ENCODE measurements at places on chromosomes 6 and 20. TPM values are rescaled to one million over a fixed set of nuclear protein-coding genes. Genes with fewer than 3 reads are reported as not detected.

DNA sequence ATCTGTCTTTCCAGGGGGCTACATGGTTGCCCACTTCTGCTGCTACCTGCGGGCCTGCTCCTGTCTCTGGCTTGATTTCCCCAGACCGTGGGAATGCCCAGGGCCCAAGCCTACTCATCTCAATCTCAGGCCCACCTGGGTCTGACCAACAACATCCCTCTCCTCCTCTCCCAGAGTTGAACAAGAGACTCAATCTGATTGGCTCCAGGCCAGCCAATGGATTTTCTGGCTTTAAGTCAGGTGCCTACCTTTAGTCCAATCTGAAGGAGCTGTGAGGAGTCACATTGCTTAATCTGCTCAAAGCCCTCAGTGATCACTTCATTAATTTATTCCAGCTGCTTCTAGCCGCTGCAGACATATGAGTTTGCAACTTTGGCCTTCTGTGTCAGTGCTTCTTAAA is 162.4 kb upstream of the KCNG1 start:
- no peak for DNase-seq
- no peak overlapping the region for H3K27ac ChIP-seq
- H3K27me3 ChIP-seq, result no peaks in the 10 kb centered on the region
- H3K36me3 ChIP-seq, result no peaks in the 10 kb centered on the region

- no peaks in the 10 kb centered on the region for H3K36me3 ChIP-seq
- no peaks in the 10 kb centered on the region for H3K27me3 ChIP-seq
- no peak overlapping the region for H3K4me3 ChIP-seq
- no peak overlapping the region for H3K27ac ChIP-seq
- no peak for DNase-seq
These were observed 2.2 kb upstream of the OXT start for GRCh38 chr20:3068986-3069900.

GRCh38 chr20:54227241-54227640 is 19.4 kb downstream of the PFDN4 start:
- H3K36me3 ChIP-seq, result no peaks in the 10 kb centered on the region
- H3K27ac ChIP-seq, result no peak overlapping the region
- H3K27me3 ChIP-seq, result no peaks in the 10 kb centered on the region
- H3K4me1 ChIP-seq, result peaks cover 28% of the 10 kb centered on the region
- no peak for DNase-seq
- no peak overlapping the region for H3K4me3 ChIP-seq

- no peak overlapping the region for H3K4me3 ChIP-seq
- no peak for DNase-seq
- no peak overlapping the region for H3K27ac ChIP-seq
- H3K27me3 ChIP-seq, result no peaks in the 10 kb centered on the region
- no peaks in the 10 kb centered on the region for H3K4me1 ChIP-seq
- H3K36me3 ChIP-seq, result no peaks in the 10 kb centered on the region
These were observed 46.8 kb downstream of the KIAA0319 start for GRCh38 chr6:24599179-24599578.

- no peaks in the 10 kb centered on the region for H3K36me3 ChIP-seq
- no peaks in the 10 kb centered on the region for H3K27me3 ChIP-seq
- no peak for DNase-seq
These were observed 52.7 kb downstream of the EBF4 start for GRCh38 chr20:2745060-2745910.

DNA sequence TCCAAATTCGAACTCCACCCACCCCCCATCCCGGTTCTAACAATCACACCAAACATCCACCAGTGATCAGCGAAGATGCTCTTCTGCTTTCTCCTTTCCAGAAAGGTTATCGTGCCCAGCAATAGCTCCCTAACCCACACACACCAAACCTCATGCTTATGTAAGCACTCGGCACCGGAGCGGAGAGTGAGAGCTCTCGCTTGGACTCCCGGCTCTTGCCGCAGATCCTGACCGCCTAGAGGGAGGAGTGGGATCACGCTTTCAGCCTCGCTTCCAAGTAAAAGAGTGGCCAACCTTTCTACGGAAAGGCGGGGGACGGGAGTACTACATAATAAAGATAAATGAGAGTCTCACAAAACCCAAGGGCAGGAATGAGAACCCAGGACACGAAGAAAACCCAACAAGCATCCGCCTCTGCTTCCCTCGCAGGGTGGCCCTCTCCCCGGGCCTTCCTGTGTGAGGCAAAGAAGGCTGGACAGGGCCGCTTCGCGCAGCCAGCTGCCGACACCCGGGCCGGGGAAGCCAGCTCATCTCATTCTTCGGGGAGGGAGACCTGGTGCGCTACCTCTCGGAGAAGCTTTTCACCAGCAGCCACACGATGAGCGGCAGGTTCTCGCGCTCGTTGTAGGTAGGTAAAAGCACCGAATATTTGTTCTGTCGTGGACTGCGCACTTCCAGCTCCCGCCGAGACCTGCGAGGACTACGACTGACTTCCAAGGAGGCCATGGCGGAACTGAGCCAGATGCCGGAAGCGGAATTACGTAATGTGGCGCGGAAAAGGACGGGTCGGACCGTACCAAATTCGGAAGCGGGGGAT is at the start of gene DPM1:
DPM1 (minus strand) TSS at position 735 of the 817 bp plus-strand sequence; CDS start at position 726, 9 bp downstream.
- peak within 1 kb of the TSS; percentile 96 for H3K27ac ChIP-seq
- peak; percentile 90 for DNase-seq
- H3K36me3 ChIP-seq, result no peaks in the 10 kb centered on the region
- H3K4me3 ChIP-seq, result peak within 1 kb of the TSS; percentile 93
- H3K27me3 ChIP-seq, result no peaks in the 10 kb centered on the region
- peaks cover 15% of the 10 kb centered on the region for H3K4me1 ChIP-seq

GRCh38 chr6:163444077-163444476 is 29.6 kb downstream of the QKI start:
- no peak overlapping the region for H3K27ac ChIP-seq
- H3K4me1 ChIP-seq, result peaks cover 3% of the 10 kb centered on the region
- H3K4me3 ChIP-seq, result no peak overlapping the region
- no peaks in the 10 kb centered on the region for H3K36me3 ChIP-seq

DNA sequence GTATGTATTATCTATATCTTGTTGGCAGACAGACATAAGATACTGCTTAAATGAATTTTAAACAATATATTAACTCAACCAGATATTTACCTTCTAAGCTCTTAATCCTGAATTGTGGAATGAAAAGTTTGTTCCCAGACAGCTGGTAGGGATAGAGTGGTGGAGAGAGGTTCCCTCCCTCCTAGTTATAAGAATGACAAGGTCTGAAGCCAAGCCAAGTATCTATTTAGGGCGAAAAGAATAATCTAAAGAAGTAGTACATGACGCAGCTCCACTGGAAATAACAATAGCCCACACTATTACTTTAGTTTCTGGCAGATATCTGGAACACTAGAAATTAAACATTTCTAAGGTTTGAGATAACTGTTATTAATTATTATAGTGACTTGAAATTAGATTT is 104.3 kb downstream of the AHI1 start:
- no peaks in the 10 kb centered on the region for H3K36me3 ChIP-seq
- no peak overlapping the region for H3K27ac ChIP-seq
- no peak for DNase-seq
- no peaks in the 10 kb centered on the region for H3K4me1 ChIP-seq
- no peaks in the 10 kb centered on the region for H3K27me3 ChIP-seq

GRCh38 chr6:131640100-131640499 is 3.0 kb downstream of the ENPP3 start:
- H3K4me3 ChIP-seq, result no peak overlapping the region
- DNase-seq, result no peak
- H3K27ac ChIP-seq, result no peak overlapping the region
- no peaks in the 10 kb centered on the region for H3K27me3 ChIP-seq

DNA sequence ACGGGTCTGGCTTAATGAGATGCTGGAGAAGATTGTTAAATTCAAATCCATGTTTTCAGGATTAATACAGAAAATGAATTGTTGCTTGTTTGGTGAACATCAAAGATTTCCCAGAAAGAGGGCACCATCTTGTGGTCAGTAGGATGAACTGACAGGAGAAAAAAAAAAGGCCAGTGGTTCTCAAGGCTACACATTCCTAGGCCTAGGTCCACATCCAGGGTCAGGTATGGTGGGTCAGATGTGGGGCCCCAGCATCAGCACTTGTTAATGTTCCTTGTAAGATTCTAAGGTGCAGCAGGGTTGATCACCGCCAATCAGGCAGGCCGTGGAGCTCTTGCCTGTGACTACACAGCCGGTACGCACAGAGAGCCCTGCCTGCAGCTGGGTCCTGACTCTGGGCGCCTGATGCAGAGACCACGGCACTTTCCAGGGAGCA is 34.0 kb upstream of the FOXO3 start:
- H3K4me3 ChIP-seq, result no peak overlapping the region
- no peaks in the 10 kb centered on the region for H3K27me3 ChIP-seq
- H3K27ac ChIP-seq, result no peak overlapping the region
- H3K4me1 ChIP-seq, result no peaks in the 10 kb centered on the region

GRCh38 chr6:78353040-78353439 is 514.3 kb upstream of the IRAK1BP1 start:
- H3K36me3 ChIP-seq, result no peaks in the 10 kb centered on the region
- H3K4me1 ChIP-seq, result no peaks in the 10 kb centered on the region
- DNase-seq, result no peak
- no peaks in the 10 kb centered on the region for H3K27me3 ChIP-seq

- peaks cover 6% of the 10 kb centered on the region for H3K36me3 ChIP-seq
- peak; percentile 72 for DNase-seq
- peak overlapping the region; percentile 90 for H3K27ac ChIP-seq
- no peak overlapping the region for H3K4me3 ChIP-seq
These were observed 1.9 kb downstream of the SNX5 start for GRCh38 chr20:17966432-17967310.

DNA sequence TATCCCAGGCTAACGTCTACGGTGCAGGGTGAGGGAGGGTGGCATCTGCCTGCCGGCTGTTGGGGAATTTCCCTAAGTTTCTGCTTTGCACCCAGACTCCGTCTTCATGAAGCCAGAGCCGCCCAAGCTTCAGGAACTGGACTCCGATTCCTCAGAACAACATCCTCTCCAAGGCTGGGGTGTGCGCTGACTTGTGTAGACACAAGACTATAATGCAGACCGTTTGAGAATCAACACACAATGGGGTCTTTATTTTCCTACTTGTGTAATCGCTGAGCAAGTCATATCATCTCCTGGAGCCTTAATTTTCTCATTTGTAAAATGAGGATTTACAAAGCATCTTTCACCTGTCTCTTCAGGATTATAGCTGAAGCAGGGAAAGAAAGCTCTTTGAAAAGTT is 160.5 kb upstream of the AGPAT4 start:
- DNase-seq, result no peak

DNA sequence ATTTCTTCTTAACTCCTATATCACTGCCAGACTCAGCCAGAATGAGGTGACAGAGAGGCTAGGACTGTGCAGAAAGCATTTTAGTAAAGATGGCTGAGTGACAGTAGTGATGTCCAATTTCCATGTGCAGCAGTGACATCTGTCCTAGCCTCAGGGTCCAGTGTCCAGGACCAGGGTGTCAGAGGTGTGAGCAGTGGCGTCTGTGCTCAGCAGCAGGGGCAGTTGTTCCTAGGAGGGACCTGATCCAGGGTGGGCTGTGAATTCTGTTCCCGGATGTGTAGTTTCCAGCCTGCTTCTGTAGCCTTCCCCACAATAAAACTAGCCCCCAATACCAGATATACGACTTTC is 6.0 kb downstream of the HLA-B start:
- no peak for DNase-seq
- H3K27me3 ChIP-seq, result no peaks in the 10 kb centered on the region
- H3K36me3 ChIP-seq, result peaks cover 5% of the 10 kb centered on the region

DNA sequence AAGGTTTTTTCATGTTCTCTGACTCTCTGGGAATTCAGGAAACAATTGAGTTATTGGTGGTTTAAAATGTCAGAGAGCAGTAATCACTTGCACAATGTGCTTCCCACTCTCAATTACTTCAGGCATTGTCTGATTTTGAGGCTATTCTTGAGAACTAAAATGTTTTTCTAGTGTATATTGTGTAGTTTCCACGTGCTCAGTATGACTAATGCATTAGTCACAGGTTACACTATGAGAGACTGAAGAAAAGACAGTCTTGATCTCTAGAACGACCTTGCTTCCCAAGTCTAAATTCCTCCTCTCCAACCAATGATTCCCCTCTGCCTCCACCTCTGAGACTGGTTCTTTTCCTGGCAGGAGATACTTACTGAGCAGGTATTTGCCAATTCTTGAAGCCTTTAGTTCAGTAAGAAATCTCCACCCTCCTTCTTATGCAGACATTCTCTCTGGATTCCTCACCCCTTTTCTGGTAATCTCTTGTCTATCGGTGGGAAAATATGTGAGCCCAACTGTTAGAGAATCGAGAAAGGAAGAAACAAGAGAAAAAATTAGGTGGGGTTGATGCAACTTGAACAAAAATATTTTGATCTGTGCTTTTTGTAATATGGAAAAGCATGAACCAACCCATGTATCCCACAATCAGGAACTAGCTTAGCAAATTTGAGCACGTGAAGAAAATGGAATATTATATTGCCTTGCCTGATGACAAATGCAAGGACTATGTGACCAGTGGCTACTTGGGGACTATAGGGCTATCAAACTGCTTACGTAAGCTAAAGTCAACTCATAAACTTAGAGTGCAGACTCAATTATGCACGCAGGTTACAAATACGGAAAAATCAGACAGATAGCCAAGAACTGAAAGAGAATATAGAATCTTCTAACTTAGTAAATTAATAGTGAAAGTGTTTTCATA is 61.1 kb upstream of the SLC22A16 start:
- no peak overlapping the region for H3K4me3 ChIP-seq
- H3K27ac ChIP-seq, result peak overlapping the region; percentile 78
- peaks cover 9% of the 10 kb centered on the region for H3K4me1 ChIP-seq
- no peaks in the 10 kb centered on the region for H3K27me3 ChIP-seq
- no peaks in the 10 kb centered on the region for H3K36me3 ChIP-seq
- DNase-seq, result no peak

DNA sequence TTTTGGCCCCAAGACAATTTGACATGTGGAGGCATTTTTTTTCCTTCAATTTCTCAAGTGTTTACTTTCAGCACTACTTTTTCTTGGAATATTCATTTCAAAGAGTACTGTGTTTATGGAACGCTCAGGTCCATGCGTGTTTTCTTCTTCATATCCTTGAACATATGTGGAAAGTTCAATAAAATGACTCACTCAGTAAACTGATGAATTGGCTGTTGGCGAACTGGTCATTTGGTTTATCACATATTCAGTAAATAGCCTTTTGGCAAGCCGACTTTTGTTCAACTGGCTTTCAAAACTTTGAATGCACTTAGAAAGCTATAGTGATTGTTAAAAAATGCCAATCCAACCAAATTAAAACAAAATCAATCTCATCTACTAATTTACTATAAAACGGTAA is 964.6 kb upstream of the SLC35B3 start:
- H3K4me1 ChIP-seq, result no peaks in the 10 kb centered on the region
- H3K4me3 ChIP-seq, result no peak overlapping the region
- no peaks in the 10 kb centered on the region for H3K36me3 ChIP-seq
- DNase-seq, result peak; percentile 47

DNA sequence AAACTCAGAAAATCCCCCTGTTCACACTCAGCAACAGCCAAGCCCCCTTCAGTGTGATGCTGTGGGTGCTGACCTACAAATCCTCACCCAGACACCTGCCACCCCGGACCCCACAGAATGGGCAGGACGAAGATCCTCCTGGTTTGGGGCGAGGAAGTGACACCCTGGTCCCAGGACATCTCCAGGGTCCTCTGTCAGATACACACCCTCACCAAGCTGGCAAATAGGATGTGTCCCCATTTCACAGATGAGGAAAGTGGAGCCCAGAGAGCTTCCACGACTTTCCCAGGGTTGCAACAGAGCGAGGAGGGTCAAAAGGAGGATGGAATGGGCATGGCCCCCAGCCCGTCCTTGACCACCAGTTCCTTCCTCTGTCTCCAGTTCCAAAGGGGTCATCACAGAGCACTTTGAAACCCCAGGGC is 92.0 kb upstream of the AFDN start:
- no peaks in the 10 kb centered on the region for H3K27me3 ChIP-seq
- H3K36me3 ChIP-seq, result no peaks in the 10 kb centered on the region
- no peak overlapping the region for H3K4me3 ChIP-seq
- peak; percentile 49 for DNase-seq
- H3K27ac ChIP-seq, result no peak overlapping the region
- H3K4me1 ChIP-seq, result peaks cover 4% of the 10 kb centered on the region

HMGCLL1 gene
- total RNA-seq, result 14.8 TPM

NNAT gene
- 1.9 TPM for total RNA-seq

TUBB1 gene
- 0.64 TPM for total RNA-seq

PRL gene
- not detected for total RNA-seq

MED20 gene
- total RNA-seq, result 20.4 TPM
